ENCODE measurements at places on chromosomes 3 and 15. TPM values are rescaled to one million over a fixed set of nuclear protein-coding genes. Genes with fewer than 3 reads are reported as not detected.

ANKRD34C gene
- total RNA-seq: not detected

- no peak for DNase-seq
Observed at GRCh38 chr3:57791245-57791644, 35.1 kb downstream of the SLMAP start.

DNA sequence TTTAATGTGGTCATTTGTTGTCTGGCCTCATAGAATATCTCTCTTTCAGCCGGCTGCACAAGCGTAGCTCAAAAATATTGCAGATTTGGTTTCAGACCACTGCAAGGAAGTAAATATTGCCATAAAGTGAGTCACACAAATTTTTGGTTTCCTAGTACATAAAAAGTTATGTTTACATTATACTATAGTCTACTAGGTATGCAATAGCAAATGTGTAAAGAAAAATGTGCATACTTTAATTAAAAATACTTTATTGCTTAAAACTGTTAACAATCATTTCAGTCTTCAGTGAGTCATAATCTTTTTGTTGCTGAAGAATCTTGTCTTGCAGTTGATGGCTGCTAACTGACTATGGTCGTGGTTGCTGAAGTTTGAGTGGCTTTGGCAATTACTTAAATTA, 425.1 kb upstream of the ROBO1 start:
- no peak for DNase-seq

DNA sequence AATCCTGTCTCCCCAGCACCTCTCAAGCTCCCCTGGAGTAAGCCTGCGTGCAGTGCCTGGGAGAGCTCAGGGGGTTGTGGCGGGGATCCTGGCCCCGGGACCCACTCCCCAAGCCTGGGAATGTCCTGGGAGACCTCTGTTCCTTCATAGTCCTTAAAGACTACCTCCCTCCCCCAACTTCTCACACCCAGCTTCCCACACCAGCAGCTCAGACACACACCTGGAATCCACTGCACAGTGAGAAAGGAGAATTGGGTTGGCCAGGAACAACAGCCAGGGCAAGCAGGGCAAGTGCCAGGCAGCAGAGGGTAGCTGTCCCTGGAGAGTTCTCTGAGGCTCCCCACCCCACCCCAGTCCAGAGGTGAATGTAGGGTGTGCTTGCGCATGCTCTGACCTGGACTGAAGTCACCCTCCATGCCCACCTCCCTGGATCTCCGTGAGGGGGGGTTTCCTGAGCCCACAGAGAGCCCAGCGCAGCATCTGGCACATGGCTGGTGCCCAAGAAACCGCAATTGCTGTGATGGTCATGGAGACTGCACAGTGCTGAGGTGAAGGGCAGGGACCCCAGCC, 22.2 kb downstream of the PSTPIP1 start:
- DNase-seq: no peak

GRCh38 chr3:44805960-44806359, 44.4 kb downstream of the KIF15 start:
- DNase-seq: no peak

DNA sequence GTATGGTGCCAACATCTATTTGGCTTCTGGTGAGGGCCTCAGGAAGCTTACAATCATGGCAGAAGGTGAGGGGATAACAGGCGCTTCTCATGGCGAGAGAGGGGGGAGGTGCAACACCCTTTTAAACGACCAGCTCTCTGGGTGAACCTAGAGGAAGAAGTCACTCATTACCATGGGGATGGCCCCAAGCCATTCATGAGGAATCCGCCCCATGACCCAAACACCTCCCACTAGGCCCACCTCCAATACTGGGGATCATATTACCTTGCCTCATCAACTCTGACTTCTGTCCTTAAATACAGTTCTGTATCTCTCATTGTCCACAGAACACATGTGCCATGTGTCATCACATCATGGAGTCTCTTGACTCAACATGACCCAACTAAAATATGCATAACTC, 37.5 kb upstream of the CLRN1 start:
- DNase-seq: no peak
